ENCODE measurements at places on chromosomes 4 and X.

GRCh38 chrX:123256378-123256777 lies 72.3 kb downstream of the GRIA3 start:
- DNase-seq: no peak

DNA sequence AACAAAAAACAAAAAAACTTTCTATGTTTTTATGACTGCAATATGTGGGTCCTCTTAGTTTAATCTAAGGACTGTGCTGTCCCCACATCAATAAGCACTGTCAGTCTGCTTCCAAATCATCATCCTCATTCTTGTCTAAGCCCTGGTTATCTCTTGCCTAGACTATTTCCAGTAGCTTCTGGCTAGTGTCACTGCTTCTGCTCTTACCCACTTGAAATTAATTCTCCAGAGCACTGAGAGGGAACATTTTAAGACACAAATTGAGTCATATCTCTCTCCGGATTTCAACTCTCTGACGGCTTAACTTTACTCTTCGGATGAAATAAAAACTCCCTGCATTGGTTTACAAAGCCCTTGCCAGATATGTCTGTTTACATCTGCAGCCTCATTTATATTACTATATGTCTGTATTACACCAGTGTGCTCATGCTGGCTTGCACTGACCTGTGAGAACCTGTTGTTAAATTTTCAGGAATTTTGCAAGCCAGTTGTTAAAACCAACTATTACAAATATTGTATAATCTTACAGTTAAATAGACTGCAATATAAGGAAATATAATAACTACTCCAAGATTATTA lies 345.9 kb downstream of the ADGRL3 start:
- no peak for DNase-seq

GRCh38 chr4:2449511-2450392 lies 19.2 kb upstream of the RNF4 start:
- DNase-seq: no peak

GRCh38 chrX:136572030-136572429 lies 40.0 kb downstream of the VGLL1 start:
- peak; percentile 3 for DNase-seq

GRCh38 chr4:100289946-100290345 lies 99.7 kb upstream of the DDIT4L start:
- DNase-seq: no peak

- no peak for DNase-seq
Observed at GRCh38 chrX:140503714-140504351, 1.0 kb downstream of the SOX3 start.

DNA sequence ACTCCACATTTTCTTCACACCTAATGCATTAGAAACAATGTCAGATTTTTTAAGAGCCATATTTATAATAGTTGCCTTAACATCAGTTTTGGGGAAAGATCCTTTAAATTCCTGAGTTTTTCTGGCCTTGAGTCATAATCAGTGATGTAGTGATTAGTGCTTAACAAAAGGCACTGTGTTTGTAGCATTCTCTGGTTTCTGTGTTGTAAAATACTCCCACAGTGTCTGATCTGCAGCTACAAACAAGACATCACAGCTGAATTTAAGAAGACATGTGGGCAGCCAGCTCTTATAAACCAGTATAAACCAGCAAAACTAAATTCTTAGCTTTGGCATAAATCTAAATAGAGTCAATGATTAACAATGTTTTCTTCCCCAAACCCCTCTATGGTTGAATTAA lies 233.8 kb downstream of the FSTL5 start:
- no peak for DNase-seq

DNA sequence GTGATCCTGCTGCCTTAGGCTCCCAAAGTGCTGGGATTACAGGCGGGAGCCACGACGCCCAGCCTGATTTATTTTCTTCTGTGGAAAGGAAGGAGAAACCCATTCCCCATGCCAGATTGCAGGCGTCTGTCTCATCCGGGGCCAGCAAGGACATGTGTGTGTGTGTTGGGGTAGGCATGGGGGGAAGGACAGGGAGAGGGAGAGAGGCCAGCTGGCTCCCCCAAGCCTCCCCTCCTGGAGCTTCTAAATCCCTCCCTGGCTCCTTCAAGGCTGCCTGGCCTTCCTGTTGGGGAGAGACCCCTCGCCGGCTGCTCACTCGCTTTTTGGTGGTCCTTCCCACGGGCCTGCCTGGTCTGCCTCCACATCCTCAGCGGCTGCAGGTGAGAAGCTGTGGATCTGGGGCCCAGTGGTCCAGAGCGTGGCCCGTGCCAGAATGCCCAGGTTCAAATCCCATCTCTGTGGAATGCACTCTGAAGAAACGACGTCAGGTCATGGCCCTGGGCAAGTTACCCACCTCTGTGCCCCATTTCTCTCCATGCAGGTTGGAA lies 1.3 kb upstream of the PLXNB3 start:
- DNase-seq: no peak

DNA sequence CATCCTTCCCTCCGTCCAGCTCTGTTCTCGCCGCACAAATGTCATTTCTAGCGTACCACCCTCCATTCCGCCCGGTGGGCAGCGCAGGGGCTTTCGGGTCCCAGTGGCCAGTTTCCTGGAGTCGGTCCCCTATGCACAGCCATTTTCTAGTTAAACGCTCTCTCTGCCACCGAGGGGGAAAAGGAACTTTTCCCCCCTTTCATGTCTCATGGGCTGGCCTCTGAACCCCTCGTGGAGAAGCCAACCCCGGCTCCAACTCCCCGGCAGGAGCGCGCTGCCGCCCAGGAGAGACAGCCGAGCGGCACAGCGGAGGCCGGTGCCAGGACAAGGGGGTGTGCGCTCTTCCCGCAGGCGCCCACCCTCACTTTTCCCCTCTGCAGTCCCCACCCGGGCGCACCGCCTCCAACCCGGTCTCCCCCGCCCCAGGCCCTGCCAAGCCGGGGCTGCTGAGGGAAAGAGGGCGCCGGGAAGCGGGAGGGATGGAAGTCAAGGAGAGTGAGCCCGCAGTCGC lies 662 bp downstream of the APBB2 start:
- no peak for DNase-seq

GRCh38 chrX:151384807-151385206 lies 12.2 kb upstream of the VMA21 start:
- DNase-seq: no peak

GRCh38 chrX:77447653-77448569 lies 722 bp downstream of the FGF16 start:
- DNase-seq: no peak

GRCh38 chrX:136870064-136870463 lies 10.5 kb downstream of the RBMX start:
- DNase-seq: no peak

DNA sequence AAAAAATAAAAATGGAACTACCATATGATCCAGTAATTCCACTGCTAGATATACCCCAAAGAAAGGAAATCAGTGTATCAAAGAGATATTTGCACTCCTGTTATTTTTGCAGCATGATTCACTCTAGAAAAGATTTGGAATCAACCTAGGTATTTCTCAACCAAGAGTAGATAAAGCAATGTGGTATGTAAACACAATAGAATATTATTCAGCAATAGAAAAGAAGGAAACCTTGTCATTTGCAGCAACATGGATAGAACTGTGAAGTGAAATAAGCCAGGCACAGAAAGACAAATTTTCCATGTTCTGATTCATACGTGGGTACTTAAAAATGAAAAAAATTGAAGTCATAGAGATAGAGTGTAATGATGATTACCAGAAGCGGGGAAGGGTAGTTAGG lies 362.3 kb upstream of the EPHA5 start:
- no peak for DNase-seq

GRCh38 chr4:80465736-80466135 lies 130.2 kb downstream of the CFAP299 start:
- DNase-seq: no peak

- DNase-seq: no peak
Observed at GRCh38 chrX:53281321-53281822, at the start of gene IQSEC2. Gene IQSEC2, minus strand, starts transcription at chrX:53281584.

GRCh38 chr4:122456231-122457116 lies at the start of gene IL2:
Gene IL2, minus strand, starts transcription at chr4:122456725. Its CDS starts 285 bp downstream, at chr4:122456440.
- DNase-seq: no peak

GRCh38 chr4:122329876-122330565 lies 48.8 kb upstream of the ADAD1 start:
- DNase-seq: no peak

DNA sequence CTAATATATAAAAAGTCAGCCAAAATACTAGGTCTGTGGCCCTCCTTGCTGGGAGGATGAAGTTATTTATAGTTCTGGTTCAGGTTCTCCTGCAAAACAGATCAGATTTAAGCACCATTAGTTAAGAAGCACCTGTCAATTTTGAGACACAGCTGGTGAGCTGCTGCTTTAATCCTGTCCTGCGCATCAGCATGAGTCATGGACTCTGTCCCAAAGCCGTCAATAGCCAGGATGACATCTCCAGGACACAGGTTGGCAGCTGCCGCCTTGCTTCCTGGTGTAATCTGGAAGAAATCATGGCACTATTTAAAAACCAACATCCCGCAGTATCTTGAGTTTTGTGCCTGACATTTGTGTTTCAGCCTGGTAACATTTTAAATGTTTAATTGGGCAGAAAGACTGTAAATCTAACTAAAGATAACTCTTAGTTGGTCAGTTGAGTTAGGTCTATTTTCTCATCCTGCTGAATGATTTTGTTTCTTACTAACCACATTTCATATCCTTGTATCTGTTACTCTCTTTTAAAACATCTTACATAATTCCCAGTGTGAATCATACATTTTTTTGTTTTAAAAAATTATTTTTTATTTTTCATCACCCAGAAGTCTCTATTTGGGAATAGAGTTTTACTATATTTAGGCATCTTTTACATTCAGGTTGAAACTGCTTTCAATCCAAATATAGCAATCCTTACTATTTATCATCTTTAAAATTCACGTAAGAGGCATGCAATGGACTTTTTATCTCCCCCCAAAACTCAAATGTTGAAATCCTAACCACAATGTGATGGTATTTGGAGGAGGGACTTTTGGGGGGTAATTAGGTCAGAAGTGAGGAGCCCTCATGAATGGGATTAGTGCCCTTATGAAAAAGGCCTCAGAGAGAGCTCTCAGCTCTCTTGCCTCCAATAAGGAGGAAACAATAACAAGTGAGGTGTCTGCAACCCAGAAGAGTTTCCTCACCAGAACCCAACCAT lies 10.1 kb downstream of the PDLIM3 start:
- DNase-seq: no peak

DNA sequence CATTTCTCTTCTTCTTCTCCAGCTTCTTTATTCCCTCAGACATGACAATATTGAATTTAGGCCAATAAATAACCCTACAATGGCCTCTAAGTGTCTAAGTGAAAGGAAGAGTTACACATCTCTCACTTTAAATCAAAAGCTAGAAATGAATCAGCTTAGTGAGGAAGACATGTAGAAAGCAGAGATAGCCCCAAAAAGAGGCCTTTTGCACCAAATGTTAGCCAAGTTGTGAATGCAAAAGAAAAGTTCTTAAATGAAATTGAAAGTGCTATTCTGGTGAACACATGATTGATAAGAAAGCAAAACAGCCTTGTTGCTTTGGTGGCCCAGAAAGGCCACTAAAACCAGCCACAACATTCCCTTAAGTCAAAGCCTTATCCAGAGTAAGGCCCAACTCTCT lies 146.2 kb upstream of the HHIP start:
- no peak for DNase-seq

- no peak for DNase-seq
Observed at GRCh38 chrX:22300130-22300529, 27.4 kb downstream of the CBLL2 start.

DNA sequence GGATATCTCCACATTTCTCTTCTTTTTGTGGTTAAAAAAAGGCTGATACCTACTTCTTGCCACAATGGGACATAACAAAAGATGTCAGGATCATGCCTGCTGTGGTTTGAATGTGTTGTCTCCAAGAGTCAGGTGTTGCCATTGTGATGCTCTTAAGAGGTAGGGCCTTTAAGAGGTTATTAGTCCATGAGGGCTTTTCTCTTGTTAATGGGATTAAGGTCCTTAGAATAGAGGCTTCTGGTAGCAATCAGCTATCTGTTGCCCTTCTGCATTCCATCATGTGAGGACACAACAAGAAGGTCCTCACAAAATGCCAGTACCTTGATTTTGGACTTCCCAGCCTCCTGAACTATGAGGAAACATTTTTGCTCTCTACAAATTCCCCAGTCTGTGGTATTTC lies 191.4 kb downstream of the GBA3 start:
- no peak for DNase-seq

DNA sequence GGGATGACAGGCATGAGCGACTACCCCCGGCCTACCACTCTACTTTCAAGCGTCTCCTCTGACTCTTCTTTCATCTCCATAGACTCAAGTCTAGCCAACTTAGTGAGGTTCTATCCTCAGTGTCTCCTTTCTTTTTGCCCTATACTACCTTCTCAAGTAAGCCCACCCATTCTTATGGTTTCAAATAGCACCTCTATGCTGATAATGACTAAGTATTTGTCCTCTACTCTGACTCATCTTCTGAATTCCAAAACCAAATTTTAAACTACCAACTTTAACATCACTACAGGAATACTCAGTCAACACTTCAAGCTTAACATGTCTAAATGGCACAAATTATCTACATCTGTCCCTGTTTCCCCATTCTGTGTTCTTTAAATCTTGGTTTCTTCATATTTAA lies 47.8 kb downstream of the ELF2 start:
- DNase-seq: no peak

DNA sequence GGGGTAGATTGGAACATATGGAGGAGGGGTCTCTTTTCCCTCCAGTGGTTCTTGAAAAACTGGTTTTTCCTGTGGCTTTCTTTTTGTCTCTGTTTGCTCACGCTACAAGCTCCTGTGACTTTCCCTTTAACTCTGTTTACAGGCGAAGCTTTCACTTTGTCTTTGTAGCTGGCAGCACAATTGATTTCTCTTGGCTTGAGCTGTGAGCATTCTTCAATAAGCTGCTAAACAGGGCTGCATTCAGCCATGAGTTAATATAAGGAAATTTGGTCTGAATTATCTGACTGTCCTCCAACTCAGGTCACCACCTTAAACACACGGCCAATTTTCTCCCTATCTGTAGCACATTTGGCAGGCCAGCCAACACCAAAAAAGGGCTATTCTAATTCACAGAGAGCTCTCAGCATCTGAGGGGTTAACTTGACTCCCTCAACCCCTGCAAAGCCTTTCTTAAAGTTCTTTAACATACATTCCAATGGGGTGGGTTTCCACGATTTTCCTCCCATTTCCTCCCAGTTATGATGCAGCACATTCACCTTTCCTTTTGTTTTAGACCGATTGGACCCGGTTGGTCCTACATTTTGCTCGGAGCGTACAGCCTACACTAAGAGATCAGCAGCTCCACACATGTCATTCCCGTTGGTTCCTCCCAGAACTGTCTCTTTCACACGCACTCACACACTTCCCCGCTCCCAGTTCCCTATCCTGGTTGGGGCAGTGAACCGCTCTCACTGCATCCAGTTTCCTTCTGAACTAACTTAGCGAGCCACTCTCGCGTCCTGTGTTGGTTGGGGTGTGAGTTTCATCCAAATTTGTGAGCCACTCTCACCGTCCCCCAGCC lies 45.4 kb downstream of the UGT2A3 start:
- no peak for DNase-seq
